ENCODE measurements at places on chromosomes 16 and 17. TPM values are rescaled to one million over a fixed set of nuclear protein-coding genes. Genes with fewer than 3 reads are reported as not detected.

DNA sequence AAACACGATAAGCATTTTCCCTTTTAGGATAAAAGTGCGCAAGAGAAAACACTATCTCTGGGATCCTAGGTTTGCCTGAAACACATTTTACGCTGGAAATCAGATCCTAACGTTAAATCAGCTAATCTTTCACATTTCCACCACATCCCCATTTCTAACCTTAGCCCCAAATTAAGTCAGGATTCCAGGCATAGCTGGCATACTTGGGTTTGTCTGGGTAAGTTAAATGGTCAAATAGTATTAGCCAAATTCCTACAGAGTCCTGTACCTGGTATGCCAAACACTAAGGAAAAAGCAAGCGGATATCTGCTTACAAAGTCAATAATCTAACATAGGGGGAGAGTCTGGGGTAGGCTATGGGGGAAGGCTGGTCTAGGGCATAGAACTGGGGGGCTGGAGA is 557.4 kb upstream of the ZFHX3 start:
- DNase-seq = no peak

GRCh38 chr16:31382485-31383161 is 10.5 kb upstream of the ITGAD start:
- peak; percentile 81 for DNase-seq

- no peak for DNase-seq
Measured at GRCh38 chr16:25812215-25812614, 120.5 kb downstream of the HS3ST4 start.

DNA sequence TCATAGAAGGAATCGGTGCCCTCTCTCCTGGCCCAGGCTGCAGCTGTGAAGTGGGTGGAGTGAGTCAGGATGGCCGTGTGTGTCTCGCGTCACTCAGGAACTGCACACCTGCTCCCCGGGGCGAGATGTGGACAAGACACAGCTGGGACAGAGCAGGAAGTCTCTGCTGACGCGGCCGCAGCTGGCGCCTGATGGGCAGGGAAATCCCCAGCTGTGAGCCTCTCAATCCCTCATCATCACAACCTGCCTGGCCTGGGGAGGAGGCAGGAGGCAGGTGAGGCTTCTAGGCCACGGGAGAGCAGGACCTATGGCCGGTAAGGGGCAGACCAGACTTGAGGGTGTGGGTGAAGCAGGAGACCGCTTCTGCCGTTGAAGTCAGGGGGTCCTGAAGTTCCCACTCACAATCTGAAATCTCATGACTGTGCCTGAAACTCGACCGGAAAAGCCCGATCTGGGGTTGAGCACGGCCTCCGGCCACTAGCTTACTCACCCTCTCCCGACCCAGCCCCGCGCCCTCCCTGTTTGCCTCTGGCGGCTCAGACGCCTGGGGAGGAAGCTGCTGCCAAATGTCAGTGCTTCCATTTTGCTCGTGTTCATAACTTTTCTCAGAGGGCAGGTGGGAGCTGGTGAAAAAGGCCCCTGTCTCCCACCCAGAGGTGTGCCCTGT is 1.1 kb upstream of the TRPV3 start:
- DNase-seq = peak; percentile 75

DNA sequence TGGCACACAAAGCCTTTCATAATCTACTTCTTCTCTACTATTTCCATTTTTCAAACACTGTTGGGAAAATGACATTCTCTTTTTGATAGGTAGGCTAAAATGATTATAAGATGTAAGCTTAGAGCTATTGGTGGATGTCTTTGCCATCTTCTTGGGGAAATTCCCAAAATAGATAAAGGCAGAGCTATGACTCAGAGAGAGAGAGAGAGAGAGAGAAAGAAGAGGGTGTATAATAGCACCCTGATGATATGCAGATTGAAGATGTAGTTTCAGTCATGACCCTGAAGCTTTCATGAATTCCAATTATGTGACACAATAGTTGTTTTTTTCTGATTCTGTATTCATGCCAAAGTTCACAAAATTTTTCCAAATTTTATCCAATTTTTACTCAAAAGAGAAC is 529.1 kb downstream of the HS3ST4 start:
- no peak for DNase-seq

GRCh38 chr16:16101585-16101984 is 121.7 kb downstream of the ABCC6 start:
- DNase-seq = no peak

DNA sequence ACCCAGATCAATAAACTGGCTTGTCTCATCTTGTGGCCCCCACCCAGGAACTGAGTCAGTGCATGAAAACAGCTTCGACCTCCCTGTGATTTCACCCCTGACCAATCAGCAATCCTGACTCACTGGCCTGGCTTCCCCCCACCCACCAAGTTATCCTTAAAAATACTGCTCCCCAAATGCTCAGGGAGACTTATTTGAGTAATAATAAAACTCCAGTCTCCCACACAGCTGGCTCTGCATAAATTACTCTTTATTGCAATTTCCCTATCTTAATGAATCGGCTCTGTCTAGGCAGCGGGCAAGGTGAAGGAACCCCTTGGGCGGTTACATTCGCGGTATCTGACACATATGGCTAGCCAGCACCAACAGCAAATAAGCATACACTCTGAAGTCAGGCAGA is 9.8 kb upstream of the RABEP1 start:
- DNase-seq = peak; percentile 53

GRCh38 chr17:76428511-76428910 is 24.4 kb downstream of the UBE2O start:
- DNase-seq = no peak

GRCh38 chr17:77882481-77883212 is 75.9 kb upstream of the TNRC6C start:
- peak; percentile 94 for DNase-seq

DNA sequence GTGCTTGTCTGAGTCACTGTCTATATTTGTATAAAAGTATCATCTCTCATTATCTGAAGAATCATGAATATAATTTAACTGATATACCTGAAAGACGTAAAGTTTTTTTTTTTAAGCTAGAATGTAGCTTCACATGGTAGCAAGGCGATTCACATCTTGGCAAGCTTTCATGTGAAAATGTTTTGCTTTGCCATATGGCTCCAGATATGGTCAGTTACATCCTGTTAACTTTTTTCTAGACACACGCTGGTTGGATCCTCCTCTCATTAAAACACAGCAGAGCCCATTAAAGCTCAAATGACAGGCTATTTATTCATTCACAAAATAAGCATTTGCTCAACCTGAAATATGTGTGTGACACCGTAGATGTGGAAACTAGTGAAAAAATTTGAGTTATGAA is 412.8 kb downstream of the KIF2B start:
- DNase-seq = no peak

TRPV2 gene
- total RNA-seq = 23.7 TPM

TEKT1 gene
- total RNA-seq = not detected

SPIRE2 gene
- total RNA-seq = 0.26 TPM

DOC2A gene
- 0.86 TPM for total RNA-seq
